ENCODE measurements at places on chromosomes 6 and 20. TPM values are rescaled to one million over a fixed set of nuclear protein-coding genes. Genes with fewer than 3 reads are reported as not detected.

DNA sequence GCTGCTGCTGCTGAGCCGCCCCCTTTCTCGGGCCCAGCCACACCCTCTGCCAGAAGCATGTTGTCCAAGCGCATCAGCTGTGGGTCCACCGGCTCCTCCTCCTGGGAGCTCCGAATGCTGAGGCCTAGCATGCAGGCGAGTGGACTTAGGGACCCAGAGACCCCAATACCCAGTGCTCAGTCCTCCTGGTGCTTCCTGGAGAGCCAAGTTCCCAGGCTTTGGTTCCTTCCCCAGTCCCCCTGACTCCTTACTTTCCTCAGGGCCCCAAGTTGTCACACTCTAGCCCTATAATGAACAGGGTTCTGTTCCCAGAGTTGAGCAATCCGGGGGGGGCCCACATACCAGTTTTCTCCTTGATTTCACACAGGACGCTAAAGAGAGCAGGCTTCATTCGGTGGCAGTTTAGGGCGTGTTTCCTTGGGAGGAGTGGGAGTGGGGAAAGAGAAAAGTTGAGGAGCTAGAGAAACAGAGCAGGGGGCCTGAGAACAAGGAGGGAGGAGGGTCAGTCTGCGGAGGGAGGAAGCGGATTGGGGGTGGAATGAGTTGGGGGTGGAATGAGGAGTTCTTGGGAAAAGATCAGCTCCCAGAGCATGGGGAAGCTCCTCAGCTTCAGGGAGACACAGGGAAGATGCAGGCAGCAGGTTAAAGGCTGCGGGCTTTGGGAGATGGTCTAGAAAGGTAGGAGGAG is 1.5 kb downstream of the PBX2 start:
- DNase-seq, result no peak

DNA sequence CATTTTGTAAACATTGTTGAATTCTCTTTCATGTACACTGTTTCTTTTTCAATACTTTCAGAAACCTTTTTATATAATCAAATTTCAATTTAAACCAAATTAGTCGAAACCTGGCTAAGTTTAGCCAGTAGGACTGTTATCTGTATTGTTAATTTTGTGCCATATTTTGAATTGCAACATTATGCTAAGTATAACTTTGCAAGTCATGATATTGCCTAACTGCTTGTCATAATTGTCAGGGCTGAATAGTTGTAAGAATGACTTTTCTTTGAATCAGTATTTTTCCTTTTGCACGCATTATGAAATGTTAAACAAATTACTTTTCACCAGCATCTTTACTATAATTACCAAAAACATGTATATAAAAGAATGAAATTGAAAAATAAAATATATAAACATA is 82.7 kb downstream of the SAMD3 start:
- DNase-seq, result no peak

DNA sequence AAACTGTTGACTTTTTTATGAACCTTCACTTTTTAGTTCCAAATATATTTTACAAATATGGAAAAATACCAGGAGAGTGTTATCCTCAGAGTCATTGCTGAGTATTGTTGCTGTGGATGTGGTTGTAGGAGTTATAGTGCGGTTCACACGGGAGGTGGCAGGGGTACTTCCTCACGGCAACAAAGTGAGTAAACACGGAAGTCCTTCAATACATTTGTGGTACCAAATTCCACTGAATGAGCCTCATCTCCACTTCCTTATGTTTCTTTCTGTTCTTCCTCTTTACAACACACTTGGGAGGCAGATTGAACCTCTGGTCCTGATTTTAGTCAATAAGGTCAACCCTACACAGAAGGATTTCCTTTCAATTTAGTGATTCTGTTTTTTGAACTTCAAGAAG is 371.8 kb downstream of the BTBD3 start:
- DNase-seq, result no peak

DNA sequence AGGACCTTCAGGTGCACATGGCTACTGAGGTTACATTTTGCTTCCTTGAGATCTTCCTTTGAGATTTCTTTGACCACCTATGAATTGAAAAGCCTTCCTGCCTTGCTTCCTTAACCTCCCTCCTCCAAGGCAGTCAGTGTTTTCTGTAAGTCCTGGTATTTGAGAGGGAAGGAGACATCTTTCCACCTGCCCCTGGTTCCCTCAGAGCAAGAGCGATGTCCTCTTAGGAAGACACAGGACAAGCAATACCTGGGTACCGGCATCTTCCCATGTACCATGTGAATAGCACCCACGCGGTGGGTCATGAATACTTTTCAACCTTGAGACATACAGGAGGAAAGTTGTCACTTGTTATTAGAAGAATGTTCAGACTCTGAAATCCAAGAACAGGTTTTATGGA is 37.1 kb downstream of the GINS1 start:
- no peak for DNase-seq

The RAET1L gene
- total RNA-seq, result not detected

The NR2E1 gene
- total RNA-seq, result 6.1 TPM

DNA sequence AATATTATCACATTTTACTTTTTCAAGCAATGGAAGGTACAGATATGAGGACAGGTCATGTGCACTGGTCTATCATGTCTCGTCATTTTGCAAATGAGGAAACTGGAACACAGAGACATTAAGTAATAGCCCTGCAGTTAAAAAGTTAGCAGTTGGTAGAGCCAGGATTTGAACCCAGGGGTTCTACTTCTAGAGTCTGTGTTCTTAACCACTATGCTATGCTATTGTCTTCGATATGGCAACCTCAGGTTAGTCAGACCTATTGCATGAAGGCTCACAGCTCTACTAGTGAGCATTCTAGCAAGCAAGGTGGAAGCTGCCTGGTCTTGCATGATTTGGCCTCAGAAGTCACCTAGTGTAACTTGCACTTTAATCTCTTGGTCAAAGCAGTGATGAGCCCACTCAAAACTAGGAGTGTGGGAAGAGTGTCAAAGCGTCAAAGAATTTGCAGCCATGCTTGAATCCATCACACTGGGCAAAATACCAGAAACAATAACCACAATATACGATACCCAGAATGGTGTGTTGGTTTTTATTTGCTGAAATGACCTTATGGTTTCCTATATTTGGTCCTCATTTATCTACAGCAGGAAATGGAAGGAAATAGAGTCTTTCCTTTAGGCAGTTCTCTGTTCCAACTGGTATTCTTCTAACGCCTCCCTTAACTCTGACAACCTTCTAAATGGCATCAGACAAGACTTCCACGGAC is 20.4 kb upstream of the BMP2 start:
- no peak for DNase-seq

DNA sequence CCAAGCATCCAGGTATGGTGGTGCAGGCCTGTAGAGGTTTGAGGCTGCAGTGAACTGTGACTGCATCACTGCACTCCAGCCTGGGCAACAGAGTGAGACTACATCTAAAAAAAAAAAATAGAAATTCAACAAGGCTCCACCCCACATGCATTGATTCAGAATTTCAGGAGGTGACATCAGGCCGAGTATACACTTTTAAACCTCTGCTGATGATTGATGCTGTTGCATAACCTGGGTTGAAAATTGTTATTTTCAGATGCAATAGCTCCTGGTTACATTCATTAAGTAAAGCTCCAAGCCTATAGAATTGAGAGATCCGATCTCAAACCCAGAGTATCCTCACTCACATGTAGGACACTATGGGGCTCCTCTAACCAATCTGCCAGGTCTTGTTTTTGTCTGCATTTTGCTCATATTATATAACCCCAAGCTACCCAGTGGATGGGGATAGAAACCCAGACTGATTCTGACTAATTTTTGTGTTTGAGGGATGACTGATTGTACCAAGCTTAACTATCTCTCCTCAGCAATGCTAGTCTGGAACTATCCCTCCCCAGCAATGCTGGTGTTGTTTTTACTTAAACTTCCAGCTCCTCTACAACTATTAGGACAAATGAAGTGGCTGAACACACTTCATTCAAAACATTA is 123.5 kb upstream of the PREP start:
- no peak for DNase-seq

Measured in frontal cortex (tissue), 4 donors.